CD8-positive, alpha-beta T cell (primary cell): ENCODE measurements at places on chromosomes 1 and 21.

DNA sequence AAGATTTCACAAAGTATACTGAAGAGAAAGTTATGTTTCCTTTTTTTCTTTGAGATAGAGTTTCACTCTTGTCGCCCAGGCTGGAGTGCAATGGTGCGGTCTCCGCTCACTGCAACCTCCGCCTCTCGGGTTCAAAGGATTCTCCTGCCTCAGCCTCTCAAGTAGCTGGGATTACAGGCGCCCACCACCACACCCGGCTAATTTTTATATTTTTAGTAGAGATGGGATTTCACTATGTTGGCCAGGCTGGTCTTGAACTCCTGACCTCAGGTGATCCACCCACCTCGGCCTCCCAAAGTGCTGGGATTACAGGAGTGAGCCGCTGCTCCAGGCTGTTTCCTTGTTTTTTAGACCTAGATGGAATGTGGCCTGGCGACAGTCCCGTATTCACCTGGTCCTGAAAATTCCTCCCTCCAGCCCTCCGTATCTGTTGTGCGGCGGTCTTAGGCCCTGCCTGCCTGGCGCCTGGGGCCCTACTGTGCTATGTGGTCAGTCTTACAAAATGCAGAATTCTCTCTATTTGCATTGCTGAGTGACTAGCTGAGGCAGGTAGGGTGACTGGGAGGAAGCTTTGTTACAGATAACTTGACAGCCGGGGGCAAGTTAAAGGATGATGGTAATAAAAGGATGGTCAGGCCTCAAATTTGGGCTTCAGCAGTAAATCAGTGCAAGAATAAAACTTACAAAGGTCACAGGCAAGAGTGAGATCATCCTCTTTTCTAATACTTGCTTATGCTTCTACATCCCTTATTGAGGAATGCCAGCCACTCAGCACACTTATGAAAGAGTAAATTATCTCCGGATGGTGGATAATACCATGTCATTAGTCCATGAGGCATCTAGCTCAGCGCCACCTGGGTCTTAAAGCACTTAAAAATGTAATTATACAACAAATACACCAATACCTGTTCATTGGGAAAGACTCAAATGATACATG, 30.3 kb downstream of the PARK7 start:
- no peak for DNase-seq

DNA sequence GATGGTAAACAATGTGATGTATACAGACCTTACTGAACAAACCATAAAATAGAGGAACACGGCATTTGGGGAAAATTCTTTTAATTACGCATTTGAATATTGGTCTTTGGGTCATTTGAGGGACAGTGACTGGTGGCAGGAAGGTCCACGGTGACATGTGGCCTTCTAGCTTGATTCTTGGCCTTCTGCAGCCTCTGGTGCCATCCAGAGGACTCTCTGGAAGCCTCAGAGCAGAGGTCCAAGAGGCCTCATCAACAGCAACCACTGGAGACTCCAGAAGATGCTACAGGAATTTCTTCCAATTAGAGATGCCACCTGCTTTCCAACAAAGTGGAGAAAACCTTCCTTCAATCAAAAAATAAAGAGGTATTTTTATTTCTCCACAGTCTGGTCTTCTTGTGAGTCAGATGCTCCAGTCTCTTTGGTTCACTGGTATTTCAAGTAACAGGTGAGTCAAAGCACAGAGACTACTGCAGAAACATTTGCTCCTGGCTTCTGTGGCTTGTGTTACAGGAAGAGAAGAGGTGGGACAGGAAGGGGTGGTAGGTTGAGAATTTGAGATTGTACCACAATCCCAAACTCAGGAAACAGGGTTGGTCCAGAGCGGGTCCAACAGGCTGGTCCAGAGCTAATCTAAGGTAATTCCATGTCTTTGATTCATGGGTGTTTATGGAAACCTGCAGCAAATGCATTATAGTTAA, 2.7 kb upstream of the F5 start:
- DNase-seq: no peak

GRCh38 chr1:48803474-48803873, 26.8 kb upstream of the BEND5 start:
- no peak for DNase-seq

GRCh38 chr1:26684763-26685508, 10.9 kb upstream of the ARID1A start:
- DNase-seq: no peak

- no peak for DNase-seq
Observed at GRCh38 chr1:92805216-92805615, 20.3 kb upstream of the EVI5 start.

DNA sequence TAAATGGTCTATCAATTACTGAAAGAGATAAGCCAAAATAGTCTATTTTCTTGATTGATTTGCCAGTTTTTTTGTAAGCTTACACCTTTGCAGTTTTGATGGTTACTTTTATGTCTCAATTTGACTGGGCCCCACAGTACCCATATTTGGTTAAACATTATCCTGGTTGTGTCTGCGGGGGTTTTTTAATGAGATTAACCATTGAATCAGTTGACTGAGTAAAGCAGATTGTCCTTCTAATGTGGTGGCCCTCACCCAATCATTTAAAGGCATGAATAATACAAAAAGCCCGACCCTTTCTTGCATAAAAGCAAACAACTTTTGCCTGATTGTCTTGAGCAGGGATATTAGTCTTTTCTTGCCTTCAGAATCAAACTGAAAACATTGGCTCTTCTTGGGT, 650.0 kb upstream of the RGS18 start:
- no peak for DNase-seq

GRCh38 chr1:169064103-169064502, 42.4 kb upstream of the ATP1B1 start:
- no peak for DNase-seq

- no peak for DNase-seq
Observed at GRCh38 chr1:34408011-34408410, 231.3 kb downstream of the C1orf94 start.

GRCh38 chr1:161792740-161793139, 26.6 kb downstream of the ATF6 start:
- DNase-seq: no peak

GRCh38 chr1:153749408-153750005, 21.7 kb downstream of the INTS3 start:
- peak; percentile 80 for DNase-seq

DNA sequence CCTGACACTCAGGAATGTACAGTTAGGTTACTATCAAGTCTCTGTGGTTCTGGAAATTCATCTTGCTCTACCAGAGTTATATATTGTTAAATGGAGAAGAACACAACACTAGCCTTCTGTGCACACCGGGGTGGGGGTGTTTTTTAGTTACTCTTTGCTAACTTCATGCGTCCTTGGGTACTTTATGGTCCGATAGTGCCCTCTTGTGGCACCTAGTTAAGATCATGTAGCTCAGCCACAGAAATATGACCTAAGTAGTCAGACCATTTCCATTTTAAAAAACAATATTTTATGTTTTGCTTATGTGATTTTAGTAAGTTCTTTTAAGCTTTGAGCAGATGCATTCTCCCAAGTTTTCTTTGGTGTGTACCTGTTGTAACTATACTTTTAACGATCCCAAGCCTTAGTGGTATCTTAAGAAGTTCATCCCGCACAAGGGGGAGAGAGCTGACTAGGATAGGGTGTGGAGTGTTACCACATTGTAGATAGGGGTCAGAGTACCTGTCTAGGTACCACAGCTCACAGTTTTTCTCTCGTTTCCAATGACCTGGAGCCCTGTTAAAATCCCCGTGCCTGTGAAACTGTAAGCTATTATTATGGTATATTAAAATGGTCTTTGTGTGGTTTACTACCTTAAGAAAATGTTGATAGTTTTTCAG, 20.6 kb upstream of the SH3D21 start:
- peak; percentile 32 for DNase-seq

- peak; percentile 40 for DNase-seq
Observed at GRCh38 chr1:192807211-192808162, 1.4 kb upstream of the RGS2 start.

DNA sequence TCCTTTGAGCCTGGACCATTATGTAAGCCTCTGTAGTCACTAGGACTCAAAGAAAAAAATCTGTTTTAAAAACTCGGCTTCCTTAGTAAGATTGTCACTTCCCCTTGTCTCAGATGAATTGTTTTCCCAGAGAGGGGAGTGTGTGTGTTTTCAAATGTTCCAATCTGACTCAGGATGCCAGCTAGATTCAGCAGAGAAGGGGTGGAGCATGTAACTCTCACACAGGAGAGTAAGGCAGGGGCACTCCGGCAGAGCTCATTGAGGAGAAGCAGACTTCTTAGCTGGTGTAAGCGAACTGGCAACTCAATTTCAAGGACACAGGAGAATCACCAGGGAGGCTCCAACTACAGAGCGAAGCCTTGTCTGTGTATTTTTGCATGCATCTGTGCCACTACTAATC, 623.2 kb downstream of the LMO4 start:
- no peak for DNase-seq

DNA sequence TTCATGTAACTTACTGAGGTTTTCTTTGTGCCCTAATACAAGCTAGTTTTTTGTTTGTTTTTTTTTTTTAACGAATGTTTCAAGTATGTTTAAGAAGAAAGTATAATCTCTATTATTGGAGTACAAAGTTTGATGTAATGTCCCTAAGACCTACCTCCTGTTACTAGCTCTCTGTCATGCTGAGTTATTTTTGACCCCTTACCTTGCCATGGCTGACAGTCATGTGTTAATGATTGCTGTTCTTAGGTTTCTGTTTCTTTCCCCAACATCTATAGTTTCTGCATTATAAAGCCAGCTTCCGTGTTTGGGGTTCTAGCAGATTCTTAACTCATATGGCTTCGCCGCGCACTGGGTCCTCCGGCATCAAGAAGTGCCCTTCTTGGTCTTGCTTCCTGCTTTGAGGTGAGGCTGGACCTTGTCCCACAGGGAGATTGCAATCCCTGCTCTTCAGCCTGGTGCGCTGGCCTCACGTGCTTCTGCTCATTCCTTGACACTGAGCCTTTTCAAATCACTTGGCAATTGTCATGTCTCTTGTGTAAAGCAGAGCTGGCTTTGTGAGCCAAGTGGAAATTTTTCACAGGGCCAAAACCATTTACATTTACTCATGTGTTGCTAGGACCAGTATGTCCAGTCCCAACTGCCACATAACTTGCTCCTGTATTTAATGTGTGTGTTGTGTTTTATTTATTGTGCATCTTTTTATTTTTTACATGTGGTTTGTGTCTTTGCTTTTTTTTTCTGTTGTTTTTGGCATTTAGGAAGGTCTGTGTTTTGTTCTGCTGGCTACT, 135.0 kb upstream of the COL6A1 start:
- no peak for DNase-seq

DNA sequence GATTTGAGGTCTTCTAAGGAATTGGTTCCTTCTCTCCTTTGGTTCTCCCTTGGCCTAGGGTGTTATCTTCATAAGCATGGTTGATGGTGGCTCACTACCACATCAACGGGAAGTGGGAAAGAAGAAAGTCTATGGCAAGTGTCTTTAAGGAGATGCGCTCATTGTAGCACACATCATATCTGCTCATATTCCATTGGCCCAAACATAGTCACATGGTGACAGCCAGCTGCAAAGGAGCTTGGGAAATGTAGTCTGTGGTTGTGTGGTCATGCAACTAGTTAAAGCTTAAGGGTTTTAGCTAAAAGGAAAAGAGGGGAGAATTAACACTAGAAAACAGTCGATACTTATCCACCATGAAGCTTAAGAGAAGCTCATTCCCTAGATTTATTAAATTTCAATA, 11.4 kb upstream of the MRPS6 start:
- peak; percentile 19 for DNase-seq

DNA sequence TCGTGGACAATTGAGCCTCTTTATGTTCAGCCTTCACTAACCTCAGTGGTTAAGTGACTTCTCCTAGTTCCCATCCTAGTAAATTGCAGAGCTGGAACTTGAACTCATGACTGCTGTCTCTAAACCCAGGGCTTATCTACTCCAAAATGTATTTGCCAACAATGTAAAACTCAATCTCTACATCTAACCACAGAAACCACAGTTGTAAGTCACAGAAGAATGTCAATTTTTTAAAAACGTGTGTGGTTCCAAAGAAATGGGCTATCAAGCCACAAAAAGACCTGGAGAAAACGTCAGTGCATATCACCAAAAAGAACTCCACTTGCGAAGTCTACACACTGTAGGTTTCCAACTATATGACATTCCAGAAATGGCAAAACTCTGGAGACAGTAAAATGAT, 172.6 kb upstream of the HMCN1 start:
- peak; percentile 51 for DNase-seq

GRCh38 chr21:33254766-33255165, 11.4 kb upstream of the IL10RB start:
- no peak for DNase-seq

DNA sequence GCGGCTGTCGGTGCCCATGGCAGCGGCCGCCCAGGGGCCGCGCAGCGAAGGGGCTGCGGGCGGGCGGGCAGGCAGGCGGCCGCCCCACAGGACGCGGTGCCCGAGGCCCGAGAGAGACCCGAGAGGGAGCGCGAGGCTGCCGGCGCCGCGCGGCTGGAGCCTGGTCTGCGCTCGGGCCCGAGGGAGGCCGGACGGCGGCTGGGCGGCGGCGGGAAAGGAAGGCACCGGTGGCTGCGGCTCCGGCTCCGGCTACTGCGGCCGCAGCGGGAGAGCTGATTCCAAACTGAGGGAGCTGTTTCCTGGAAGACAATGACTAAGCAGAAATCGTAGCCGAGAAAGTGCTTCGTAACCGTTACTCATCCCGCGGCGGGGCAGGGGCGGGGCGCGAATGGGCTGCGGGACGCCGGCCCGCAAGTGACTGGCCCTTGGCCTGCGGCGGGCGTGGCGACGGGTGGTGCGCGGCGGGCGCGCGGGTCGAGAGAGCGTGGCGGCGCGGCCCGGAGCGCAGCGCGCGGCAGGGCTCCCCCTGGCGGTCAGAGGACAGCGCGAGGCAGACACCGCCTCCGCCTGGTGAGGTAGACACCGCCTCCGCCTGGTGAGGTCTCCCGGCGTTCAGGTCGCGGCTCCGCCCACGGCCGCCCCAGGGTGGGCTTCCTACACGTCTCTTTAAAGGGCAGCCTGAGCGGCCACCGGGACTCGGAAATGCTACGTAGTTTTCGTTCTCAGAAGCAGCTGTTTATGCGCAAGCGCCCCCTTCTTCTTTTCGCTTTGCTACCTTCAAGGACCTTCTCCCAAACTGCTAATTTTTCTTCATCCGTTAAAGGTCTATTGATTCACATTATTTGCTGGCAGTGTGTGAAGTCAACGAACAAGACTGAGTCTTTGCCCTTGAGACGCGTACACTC, at the start of gene GCLM:
TSS of gene GCLM (minus strand) at position 285 of the 905 bp plus-strand sequence. CDS start at position 18, 267 bp downstream.
- DNase-seq: peak; percentile 94

DNA sequence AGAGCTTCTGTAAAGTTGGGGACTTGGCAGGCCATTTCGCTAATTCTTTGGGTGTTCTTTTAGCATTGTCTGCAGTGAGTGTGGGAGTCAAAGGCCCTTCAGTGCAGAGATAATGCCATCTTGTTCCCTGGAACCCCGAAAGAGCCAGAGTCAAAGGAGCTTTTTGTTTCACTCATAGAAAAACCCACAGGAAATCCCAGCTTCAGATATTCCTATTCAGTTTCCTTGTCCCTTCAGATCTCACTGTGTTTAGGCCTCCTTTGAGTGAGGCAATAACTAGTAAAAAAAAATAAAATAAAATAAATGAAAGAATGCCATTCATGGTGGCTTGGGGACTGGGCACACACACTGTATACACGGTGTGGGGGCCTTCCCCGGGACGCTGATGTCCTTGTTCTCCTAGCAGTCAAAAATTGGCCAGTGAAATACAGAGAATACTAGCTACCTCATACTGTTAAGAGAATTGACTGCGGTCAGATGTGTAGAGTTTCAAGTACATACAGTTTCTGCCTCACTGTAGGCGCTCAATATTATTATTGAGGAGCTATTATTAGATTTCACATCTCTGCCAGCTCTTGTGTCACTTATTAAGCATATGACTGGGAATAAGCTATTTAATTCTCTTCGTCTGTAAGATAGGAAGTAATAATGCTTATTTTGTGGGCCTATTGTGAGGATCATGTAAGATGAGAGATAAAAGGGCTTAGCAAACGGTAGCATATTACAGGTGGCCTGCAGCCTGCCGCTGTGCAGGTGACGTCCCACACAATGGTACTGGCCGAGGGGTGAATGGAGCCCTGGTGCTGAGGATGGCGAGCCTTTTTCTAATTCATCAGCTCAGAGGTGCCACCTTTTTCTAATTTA, 16.7 kb downstream of the DISC1 start:
- no peak for DNase-seq
